ENCODE measurements at places on chromosomes 11 and 22.

- no peak for DNase-seq
These were observed 425.6 kb downstream of the SHANK2 start for GRCh38 chr11:70826541-70827335.

GRCh38 chr22:31618057-31618456 is 44.0 kb downstream of the PISD start:
- no peak for DNase-seq

DNA sequence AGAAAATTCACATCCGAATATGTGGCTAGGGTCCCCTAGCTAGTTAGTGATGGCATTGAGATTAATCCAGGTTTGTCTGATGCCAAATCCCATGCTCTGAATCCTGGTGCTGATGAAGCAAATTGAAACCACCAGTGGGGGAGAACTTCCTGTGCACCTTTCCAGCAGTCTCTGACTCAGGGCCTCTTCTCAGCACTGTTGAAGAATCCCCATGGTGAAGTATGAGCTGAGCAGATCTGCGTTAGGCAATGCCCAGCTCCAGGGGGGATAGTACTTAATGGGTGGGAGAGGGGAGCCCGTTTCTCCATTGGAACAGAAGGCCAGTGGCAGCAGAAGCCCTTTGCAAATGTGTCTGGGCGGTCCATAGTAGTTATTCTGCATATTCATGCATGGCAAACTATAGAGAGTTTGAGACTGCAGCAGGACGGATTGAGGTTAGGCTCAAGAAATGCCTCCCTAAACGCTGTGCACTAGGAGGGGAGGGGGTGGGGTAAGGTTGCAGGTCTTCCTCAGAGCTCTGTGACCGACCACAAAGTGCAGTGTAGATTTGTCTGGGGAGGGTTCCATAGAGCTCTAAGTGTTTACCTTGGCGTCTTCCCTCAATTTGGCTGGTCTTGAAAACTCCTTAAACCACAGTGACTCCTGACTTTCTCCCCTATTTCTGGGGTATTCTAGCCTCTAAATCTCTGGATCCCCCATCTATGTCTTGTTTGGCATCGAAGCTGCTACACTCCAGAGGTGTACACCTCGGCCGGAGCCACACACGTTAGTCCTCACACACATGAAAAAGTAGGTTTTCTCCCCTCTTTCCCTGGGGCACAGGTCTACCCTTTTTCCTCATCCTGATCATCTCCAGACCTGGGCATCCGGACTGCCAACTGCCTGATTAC is 4.8 kb downstream of the POU2F3 start:
- DNase-seq = no peak

GRCh38 chr11:29251738-29252137 is 765.1 kb downstream of the KCNA4 start:
- no peak for DNase-seq

DNA sequence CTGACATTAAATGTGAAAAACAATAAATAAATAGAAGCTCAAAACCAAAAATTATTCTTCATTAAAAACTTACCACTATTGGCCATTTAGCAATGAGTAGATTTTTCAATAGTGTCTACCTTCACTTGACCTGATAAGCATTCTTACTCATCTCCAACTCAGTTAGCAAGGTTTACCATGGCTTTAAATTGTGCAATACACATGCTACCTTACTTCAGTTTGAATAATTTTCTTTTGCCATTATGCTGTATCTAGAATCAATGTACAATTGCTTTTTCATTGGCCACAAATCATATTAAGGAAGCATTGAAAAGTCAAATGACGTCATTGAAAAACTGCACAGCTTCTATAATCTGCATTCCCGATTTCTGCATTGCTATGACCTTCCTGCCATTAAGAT is 64.9 kb downstream of the SVIP start:
- no peak for DNase-seq

DNA sequence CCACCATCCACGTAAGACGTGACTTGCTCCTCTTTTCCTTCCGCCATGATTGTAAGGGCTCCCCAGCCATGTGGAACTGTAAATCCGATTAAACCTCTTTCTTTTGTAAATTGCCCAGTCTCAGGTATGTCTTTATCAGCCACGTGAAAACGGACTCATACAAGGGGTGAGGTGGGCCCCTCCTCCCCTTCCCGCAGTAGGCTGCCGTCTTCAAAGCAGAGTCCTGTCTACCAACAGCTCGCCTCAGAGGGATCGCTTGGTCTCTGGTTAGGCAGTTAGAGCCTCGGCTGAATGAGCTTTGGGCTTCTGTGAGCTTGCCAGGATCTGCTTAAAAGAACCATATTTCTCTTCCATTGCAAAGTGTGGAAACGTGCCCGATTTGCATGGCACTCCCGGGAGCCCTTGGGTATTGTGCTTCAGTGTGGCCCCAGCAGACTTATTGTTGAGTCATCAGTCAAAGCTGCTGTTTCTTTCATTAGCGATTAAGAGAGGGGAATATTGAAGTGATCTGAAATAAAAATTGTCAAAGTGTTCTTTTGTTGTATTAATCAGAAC is 338.3 kb downstream of the TBC1D22A start:
- no peak for DNase-seq

- DNase-seq = no peak
These were observed 2.1 kb downstream of the CAVIN3 start for GRCh38 chr11:6318204-6318603.

DNA sequence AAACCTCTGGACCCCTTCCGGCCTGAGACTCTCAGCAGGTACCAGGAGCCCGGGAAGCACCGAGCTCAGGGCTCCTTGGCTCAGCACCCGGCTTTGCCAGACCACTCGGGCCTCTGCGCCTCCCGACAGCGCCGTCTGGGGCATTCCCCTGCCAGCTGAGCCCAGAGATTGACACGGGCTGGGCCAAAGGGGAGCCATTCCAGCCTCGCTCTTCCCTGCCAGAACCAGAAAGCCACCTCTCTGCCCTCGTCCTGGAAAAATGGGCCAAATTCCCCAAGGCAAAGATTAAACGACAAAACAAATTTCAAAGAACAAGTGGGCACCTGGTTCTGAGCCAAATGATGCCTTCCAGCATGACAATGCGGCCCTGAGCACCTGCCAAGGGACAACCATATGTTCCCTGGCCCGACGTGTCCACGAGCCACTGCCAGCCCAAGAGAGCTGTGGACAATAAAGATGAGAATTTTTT is 59.3 kb downstream of the CELSR1 start:
- no peak for DNase-seq

Data from stimulated activated CD8-positive, alpha-beta memory T cell treated with anti-CD3 and anti-CD28 coated beads, Interleukin-15, amount 100 ng/mL, for 4 hours (primary cell).